Temporal lobe (tissue), 4 donors: ENCODE measurements at places on chromosomes 2 and 18. TPM values are rescaled to one million over a fixed set of nuclear protein-coding genes. Genes with fewer than 3 reads are reported as not detected.

The TLK1 gene
- 14.3 TPM for total RNA-seq

The COL4A4 gene
- total RNA-seq, result 0.74 TPM

The SPEG gene
- 12.3 TPM for total RNA-seq

The SKA1 gene
- total RNA-seq, result 2.0 TPM

The PJVK gene
- 4.2 TPM for total RNA-seq

The MC2R gene
- total RNA-seq, result not detected

The CFAP65 gene
- 0.74 TPM for total RNA-seq

The TSN gene
- total RNA-seq, result 48.4 TPM

The ESCO1 gene
- 30.7 TPM for total RNA-seq

The ZNF142 gene
- 13.8 TPM for total RNA-seq

The ALPP gene
- not detected for total RNA-seq

The SLC11A1 gene
- 2.0 TPM for total RNA-seq

The GALNT3 gene
- total RNA-seq, result 3.0 TPM

The MERTK gene
- total RNA-seq, result 3.7 TPM

The DCDC2C gene
- 0.49 TPM for total RNA-seq

The ITPRIPL1 gene
- total RNA-seq, result 3.4 TPM

The ASB18 gene
- total RNA-seq, result not detected

The FAM136A gene
- total RNA-seq, result 20.7 TPM

The GTF3C2 gene
- total RNA-seq, result 40.8 TPM

The AQP12A gene
- total RNA-seq, result not detected
